Fibroblast of skin of abdomen (primary cell): ENCODE measurements at places on chromosomes 11 and 22.
A peak's percentile ranks its signal among the peaks of the same experiment; 100 is the strongest.

DNA sequence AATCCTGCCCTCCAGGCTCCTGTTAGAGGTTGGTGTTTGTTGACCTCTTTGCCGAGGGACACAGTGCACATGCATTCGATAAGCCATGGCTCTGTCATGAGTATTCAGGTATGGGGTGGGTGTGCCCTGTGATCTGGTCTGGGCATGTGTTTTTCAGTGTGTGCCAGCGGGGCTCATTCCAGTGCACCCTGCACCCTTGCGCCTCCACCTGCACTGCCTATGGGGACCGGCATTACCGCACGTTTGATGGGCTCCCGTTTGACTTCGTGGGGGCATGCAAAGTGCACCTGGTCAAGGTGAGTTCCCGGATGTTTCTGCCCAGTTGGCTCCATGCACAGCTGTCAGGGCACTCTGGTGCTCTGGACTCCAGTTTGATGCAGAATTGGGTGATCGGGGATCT, 44.2 kb downstream of the OTOG start:
- no peak for DNase-seq

DNA sequence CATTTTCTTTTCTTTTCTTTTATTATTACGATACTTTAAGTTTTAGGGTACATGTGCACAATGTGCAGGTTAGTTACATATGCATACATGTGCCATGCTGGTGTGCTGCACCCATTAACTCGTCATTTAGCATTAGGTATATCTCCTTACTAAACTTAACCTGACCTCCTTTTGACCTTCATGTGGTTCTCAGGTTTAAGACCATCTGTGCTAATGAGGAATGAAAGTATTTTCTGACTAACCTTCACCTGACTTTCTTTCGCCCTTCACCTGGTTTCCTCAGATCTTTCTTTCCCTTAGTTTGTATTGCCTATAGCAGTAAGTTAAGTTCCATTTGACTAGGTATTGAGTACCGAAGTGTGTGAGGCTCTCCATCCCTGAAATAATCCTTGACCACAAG, 6.5 kb downstream of the EXPH5 start:
- DNase-seq, result no peak

GRCh38 chr11:110217936-110218335, 78.5 kb downstream of the RDX start:
- DNase-seq, result no peak

- DNase-seq, result peak; percentile 79
Observed at GRCh38 chr22:29842740-29843139, 4.7 kb upstream of the ASCC2 start.

GRCh38 chr11:79514695-79515094, 73.9 kb upstream of the TENM4 start:
- no peak for DNase-seq

DNA sequence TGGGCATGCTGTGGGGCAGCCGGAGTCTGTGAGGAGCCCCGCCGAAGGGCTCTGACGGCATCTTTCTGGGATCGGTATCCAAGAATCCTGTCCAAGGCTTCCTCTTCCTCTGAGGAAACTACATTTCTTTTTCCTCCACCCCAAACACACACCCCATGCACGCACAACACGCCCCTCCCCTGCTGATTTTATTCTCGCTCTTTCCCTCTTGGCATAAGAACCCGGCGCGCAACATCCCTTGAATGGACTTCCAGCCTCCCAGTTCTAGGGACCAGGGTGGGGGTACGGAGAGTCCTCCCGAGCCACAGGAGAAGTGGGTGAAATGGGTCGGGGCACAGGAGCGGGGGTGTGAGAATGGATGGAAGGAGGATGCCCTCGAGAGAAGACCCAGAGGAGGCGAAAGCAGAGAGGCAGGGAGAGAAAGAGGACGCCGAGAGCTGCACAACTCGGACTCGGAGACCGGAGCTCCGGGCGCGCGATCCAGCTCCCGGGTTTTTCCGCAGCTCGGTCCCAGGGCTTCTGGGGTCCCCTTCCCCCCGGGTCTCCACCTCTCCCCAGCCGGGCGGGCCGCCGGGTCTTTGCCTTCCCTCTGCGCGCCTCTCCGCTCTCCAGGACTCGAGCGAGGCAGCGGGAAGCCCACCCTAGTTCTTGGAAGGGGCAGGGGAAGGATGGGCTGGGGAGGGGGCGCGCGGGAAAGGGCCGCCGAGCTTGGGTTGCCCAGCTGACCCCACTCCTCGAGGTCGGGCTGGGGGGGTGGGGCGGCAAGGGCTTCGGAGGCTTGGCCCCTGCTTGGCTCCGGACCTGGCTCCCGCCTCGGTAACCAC, 1.5 kb upstream of the LARGE1 start:
- DNase-seq, result peak; percentile 75

DNA sequence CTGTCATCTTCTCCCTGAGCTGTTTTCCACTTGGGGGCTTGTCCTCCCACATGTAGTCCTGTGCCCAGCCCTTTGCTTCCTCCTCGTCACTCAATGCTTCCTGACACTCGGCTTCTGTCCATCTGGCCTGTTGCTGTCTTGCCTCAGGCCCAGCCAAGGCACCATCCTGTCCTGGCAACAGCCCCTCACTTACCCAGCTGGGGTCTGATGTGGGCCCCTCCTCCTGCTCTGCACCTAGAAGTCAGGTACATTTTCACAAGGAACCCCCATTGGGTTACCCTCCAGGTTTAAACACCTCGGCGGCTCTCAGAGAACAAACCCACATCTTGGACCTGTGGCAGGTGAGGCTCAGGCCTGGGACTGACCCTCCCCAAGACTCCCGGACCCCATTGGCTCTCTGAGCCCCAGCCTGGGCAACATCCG, 784.8 kb downstream of the TBC1D22A start:
- no peak for DNase-seq

DNA sequence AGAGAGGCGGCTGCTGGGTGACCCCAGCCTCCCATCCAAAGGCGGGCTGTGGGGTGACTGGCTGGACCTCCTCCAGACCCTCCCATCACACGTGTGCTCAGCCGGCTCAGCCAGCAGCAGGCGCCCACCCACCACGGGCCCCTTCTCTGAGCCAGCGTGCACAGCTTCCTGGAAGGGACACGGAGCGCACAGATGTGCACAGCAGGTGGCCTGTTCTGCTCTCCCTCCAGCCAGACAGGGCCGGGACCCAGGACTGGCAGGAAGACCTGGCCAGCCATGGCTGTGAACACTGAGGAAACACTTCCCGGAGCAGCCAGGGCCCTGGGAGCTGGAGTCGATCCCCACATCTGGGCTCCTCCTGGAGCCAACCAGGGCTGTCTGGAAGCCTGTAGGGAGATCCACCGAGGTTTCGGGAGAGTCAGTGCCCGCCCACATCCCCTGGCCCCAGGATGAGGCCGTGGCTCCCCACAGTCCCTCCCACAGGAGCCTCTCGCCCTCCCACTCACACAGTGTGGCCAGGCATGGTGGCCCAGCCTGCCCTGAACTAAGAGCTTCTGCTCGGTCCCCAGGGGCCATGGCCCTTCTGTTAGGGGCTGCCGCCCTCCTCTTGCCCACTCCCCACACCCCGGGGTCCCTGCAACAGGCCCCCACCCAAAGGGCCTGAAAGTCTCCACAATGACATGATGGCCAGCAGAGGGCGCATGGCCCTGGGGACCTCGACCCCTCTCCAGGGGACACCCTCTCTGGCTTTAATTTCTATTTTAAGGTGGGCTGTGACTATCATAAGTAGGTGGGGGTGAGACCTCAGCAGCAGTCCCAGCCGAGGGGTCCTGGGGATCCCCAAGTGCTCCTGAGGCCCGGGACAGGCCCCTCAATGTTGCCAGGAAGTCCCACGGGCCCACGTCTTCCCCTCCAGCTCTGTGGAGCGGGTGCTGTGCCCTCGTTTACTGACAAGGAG, 90.6 kb upstream of the FGF3 start:
- DNase-seq, result no peak

GRCh38 chr22:36243986-36244385, 4.7 kb upstream of the APOL2 start:
- no peak for DNase-seq

DNA sequence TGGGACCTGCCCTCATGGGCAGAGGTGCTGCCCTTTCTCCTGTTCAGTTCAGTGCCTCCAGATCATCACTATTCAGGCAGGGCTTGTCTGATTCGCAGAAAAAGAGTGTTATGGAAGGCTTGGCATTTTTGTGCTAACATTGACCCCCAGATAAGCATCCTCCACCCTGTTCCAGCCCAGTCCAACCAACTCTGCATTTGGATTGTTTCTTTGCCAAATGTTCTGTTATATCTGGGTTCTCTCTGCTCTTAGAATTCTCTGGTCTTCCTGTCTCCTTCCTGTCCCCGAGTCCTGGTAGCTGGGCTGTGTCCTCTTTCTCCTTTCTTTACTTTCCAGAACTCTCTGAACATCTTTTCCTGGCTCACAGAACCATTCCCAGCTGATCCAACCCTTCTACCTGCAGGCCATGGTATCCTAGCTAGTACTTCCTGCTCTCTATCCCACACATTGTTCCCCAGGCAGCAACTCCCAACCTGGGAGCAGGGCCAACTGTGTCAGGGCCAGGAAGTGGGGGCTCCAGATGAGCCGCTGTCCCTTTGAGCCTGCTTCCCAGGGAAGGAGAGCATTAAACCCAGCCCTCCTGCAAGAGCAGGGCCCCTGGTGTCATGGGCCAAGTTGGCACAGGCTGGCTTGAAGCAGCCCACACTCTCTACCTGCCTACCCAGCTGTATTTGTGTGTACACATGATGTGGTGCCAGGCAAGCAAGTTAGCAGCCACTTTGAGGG, 280.7 kb upstream of the CADM1 start:
- DNase-seq, result peak; percentile 10

- peak; percentile 12 for DNase-seq
Observed at GRCh38 chr11:67120881-67121710, 2.0 kb downstream of the KDM2A start.

DNA sequence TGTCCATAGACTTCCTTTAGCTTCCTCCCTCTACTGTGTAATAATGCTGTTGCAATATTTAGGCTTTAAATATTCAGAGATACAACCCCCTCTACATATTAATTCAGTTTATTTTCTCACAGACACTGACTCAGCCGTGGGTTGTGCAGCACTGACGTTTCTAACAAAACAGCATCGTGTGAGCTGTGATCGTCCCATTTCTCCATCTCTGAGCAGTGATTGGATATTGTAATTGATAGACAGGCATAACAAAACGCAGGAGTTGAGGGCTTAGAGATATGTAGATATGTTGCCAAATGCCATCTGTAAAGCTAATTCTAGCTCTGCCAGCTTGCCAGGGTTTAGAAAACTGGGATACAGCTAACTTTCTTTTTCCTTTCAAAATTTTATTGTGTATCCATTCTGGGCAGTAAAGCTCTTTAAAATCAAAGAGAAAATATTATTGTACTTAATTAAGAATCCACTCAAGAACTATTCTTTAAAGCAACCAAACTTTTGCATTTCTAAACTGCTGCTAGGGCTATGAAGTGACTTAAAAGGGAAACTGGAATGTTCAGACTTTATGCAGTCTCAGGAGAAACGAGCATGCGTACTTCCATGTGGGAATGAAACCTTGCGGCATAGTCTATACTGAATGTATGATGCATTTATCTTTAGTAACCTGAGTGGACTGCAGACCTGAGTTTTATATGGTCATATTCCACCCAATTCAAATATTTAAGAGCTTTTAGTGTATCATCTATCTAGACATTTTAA, 22.7 kb downstream of the BTBD10 start:
- peak; percentile 88 for DNase-seq

DNA sequence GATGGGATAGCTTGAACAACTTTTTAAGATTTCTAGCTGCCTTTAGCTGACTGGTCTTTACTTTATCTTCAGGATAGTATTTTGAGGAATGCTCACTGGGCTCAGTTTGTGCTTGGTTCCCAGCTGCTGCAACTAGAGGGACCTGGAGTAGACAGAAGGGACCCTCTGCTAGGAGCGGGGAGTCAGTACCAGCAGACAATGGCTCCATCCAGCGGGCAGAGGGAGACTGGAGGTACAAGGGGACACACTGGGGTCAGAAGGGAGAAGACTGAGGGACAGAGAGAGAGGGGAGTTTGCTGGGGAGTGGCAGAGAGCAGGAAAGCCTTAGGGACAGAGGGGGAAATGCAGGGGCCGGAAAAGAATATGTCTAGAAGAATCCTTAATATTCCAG, 22.0 kb upstream of the ACER3 start:
- DNase-seq, result no peak

DNA sequence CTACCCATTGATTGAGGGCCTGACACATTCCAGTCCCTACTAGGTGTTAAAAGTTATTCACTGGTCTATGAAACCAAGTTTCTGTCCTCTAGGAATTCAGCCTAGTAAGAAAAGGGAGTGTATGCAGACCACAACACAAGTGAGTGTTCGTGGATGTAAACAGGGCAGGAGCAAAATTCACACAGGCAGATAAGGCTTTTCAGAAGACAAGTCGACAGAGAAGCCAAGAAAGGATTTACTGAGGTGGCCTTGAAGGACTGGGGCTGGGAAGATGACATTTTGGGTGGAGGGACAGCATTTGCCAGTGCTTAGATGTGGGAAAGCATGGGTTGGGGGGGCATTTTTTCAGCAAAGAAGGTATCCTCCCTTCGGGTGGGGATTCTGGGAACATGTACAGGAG, 76.2 kb downstream of the TSPAN18 start:
- DNase-seq, result no peak

DNA sequence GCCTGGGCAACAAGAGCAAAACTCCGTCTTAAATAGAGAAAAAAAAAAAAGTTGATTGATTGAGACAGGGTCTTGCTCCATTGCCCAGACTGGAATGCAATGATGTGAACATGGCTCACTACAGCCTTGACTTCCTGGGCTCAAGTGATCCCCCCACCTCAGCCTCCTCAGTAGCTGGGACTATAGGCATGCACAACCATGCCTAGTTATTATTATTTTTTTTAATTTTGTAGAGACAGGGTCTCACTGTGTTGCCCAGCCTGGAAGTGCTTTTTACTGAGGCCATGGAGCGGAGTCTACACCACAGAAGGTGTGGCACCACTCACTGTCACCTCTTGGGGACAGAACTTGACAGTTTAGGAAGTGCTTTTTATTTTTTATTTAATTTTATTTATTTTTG, 17.8 kb downstream of the TRIOBP start:
- DNase-seq, result no peak

GRCh38 chr22:31790240-31790639, 36.4 kb downstream of the DEPDC5 start:
- no peak for DNase-seq

- no peak for DNase-seq
Observed at GRCh38 chr22:32800158-32800882, 1.2 kb upstream of the TIMP3 start.

- DNase-seq, result no peak
Observed at GRCh38 chr11:60924906-60925853, 920 bp downstream of the TMEM132A start.

DNA sequence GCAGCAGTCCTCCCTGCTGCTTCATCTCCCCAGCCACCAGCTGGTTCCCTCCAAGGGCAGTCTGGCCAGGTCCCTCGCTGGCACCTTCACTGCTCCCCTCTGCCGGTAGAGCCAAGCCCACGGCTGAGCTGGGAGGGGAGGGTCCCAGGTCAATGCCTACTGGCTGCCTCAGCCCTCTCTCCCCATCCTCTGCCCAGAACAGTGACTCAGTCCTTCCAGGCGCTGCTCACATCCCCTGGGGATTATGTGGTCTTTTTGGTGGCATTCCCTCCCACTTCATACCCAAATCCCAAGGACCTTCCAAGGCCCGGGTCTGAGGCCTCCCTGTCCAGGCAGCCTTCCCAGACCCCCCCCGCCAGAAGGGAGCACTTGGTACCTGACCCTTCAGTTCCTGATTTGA, 44.9 kb downstream of the WNT7B start:
- peak; percentile 26 for DNase-seq

- DNase-seq, result no peak
Observed at GRCh38 chr22:28260619-28261018, 341.6 kb upstream of the PITPNB start.

GRCh38 chr11:10236840-10237239, 57.2 kb downstream of the SBF2 start:
- DNase-seq, result no peak
